CD14-positive monocyte (primary cell): ENCODE measurements at places on chromosomes 1 and 21.

DNA sequence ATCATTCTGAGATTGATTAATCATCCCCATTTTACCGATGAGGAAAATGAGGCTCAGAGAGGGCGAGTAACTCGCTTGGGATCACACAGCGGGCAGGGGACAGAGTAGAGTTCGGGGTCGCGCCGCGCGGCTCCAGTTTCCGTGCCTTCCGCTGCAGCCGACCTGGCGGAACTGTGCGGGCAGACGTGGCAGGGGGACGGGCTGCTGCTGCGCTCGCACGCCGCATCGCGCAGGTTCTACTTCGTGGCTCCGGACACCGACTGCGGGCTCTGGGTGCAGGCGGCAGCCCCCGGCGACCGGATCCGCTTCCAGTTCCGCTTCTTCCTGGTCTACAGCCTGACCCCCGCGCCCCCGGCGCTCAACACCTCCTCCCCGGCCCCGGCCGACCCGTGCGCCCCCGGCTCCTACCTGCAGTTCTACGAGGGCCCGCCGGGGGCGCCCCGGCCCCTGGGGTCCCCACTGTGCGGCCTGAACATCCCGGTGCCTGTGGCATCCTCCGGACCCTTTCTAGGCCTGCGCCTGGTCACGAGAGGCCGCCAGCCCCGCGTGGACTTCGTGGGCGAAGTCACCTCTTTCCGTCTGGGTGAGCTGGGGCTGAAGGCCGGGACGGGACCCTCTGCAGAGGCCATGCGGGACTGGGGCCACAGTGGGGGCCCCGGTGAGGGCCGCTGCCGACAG is 2.3 kb downstream of the LDLRAD2 start:
- peak; percentile 50 for DNase-seq

GRCh38 chr21:21002153-21002552 is 3.9 kb downstream of the NCAM2 start:
- DNase-seq: no peak

DNA sequence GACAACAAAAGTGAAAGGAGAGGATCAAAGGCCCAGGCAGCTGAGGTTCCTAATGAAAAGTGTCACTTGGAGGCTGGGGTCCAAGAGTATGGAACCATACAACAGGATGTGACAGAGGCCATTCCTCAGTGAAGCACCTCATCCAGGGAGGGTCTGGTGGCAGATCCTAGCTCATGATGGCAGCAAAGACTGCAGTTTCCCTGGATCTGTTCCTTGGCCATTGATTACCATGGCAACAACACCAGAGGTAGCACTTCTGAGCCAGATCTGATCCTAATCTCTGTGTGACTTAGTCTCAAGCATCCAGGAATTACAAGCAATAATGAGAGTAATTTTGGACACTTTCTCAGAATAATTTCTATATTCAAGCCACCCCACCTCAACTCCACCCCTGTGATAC is 12.9 kb downstream of the FAM177B start:
- DNase-seq: no peak

- no peak for DNase-seq
Observed at GRCh38 chr1:78045563-78045925, 222 bp upstream of the GIPC2 start.

DNA sequence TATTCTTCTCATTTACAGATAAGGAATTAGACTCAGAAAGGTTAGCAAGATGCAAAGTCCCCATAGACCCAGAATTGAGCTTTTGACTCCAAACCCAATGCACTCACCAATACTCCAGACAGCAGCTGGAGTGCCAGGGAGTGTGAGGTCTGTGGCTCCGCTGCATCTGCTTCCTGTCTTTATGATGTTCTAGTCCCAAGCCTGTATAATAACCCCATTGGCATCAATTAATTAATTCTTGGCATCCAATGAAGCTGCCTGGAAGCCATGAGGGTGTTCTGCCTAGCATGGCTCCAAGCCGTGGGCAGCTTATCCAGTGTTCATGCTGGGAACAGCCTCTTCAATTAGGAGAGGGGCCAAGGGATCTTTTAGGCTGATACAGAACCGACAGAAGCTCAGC is 188.7 kb downstream of the GIPC2 start:
- no peak for DNase-seq

GRCh38 chr1:25978403-25978802 is 19.5 kb downstream of the PAFAH2 start:
- no peak for DNase-seq

- DNase-seq: no peak
Observed at GRCh38 chr21:16942703-16943102, 570.1 kb upstream of the CXADR start.

DNA sequence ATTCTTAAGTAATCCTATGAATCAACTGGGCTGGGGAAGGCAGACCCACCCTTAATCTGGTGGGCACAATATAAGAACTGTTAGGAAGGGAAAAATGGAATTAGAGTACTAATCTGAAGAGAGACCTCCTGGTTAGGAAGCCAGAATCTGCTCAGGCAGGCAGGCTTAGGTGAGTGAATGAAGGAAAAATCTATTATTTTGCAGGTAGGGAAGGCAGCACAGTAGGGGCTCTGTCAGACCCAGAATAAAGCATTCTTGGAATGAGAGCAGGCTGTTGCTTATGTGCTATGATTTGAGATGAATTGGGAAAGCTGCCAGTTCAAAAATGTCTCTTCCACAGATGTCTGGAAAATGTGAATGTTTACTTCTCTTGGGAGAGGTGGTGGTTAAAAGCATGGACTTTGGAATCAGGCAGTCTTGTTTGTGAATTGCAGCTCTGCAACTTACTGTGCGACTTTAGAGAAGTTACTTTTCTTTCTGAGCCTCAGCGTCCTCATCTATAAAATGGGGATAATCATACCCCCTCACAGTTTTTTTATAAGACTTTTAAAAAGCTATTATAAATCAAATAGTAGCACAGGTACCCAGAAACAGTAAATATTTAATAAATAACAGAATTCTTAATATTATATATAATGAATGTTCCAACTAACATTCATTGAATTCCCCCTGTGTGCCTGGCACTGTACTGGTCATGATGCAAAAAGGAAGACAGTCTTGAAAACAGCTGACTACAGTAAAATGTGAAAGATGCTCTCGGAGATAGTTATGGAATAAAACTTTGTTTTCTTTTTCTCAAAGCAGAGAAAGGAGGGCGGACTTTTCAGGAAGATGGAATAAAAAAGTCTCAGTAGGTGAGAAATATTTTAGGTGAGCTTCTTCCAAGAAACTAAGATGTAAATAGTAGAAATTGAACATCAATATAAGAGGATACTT is 15.3 kb upstream of the ZNF644 start:
- DNase-seq: no peak

DNA sequence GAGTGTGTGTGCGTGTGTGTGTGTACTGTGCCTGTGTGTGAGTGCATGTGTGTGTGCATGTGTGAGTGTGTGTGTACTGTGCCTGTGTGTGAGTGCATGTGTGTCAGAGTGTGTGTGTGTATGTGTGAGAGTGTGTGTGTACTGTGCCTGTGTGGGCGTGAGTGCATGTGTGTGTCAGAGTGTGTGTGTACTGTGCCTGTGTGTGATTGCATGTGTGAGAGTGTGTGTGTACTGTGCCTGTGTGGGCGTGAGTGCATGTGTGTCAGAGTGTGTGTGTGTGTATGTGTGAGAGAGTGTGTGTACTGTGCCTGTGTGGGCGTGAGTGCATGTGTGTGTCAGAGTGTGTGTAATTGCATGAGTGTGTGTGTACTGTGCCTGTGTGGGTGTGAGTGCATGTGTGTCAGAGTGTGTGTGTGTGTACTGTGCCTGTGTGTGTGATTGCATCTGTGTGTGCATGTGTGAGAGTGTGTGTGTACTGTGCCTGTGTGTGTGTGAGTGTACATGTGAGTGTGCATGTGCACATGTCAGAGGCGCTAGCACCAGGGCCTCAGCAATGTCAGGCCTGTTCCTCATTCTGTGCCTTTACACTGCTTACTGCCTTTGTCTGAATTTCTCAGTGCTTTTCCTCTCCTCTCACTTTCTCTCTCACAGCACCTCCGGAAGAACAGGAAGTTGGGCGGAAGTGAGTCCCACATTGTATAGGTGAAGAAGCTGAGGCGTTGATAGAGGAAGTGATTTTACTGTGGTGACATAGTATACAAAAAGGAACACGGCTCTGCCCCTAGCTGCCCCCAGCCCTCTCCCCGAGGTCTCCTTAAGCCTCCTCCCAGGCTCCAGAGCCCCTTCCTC is 4.9 kb downstream of the SLC5A9 start:
- peak; percentile 72 for DNase-seq

GRCh38 chr1:71583756-71584155 is 502.9 kb upstream of the ZRANB2 start:
- peak; percentile 5 for DNase-seq

DNA sequence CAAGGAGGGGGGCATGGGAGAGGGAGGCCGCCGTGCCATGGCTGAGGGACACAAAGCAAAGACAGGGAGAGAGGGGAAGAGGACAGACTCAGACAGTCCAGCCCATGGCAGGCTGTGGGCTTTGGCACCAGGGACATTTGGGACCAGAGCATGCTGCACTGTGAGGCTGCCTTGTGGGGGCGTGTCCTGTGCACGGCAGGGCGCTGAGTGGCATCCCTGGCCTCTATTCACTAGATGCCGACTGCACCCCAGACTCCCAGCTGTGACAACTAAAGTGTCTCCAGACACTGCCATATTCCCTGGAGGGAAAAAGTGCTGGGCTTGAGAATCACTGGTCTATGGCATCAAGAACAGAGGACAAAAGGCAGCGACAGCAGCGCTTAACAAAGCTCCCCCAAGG is 18.6 kb upstream of the PRDM15 start:
- DNase-seq: no peak

DNA sequence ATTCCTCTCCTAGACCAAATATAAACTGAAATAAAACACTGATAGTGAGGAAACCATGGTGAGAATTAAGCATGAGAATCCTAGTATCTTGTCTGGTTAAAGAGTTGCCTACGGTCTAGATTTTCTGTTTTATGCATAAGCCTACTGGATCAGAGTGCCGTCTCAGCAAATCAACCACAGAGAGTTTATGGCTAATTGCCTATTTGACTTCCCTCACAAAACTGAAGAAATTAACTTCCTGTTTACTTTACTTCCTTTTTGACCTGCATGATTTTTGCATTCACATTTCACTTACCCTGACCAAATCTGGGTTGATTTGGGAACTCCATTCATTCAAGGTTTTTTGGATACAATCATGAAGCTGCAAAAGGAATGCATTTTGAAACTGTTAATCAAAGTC is 5.0 kb downstream of the GCLM start:
- DNase-seq: peak; percentile 59
